Mucosa of gallbladder (tissue), 1 donor: ENCODE measurements at places on chromosomes 2 and 18. TPM values are rescaled to one million over a fixed set of nuclear protein-coding genes. Genes with fewer than 3 reads are reported as not detected.

THOC1 gene
- 27.5 TPM for total RNA-seq

RAB6D gene
- 1.8 TPM for total RNA-seq

DSG1 gene
- total RNA-seq = 0.89 TPM

MAPRE2 gene
- total RNA-seq = 75.8 TPM

DSG2 gene
- total RNA-seq = 103 TPM

ABCB11 gene
- total RNA-seq = 0.23 TPM
